ENCODE measurements at places on chromosomes 12 and 14.

DNA sequence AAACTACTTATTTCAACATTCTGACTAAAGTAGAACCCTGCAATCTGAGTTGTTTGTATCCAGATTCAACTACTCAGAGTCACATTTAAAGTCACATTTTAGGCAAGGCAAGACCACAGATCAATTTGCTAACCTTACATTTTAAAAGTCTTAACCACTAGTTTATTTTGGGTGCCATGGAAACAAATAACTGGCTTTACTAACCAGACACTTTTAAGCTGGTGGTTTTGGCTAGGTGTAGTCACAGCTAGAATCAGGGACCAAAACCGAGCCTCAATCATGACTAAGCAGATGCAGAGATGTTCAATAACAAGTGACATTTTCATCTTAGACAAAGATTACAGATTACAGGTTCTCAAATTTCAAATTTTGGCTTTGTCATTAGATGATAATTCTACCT is 115.3 kb downstream of the PDE6H start:
- no peak for DNase-seq

GRCh38 chr14:31837031-31837430 is 240.1 kb upstream of the ARHGAP5 start:
- DNase-seq: no peak

- no peak for DNase-seq
Observed at GRCh38 chr14:30295980-30296379, 263.0 kb upstream of the G2E3 start.

DNA sequence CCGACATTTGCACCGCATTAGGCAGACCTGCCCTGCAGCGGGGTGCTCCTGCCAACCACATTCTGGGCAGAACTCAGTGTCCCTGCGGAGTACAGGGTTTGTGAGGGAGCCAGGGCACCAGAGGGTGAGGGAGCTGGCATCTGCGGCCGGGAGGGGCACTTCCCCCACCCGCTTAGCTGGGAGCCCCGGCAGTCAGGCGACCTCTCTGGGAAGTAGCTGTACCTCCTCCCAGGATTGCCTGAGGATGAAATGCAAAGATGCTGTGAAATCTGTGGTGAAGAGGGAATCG is 58.6 kb downstream of the ANKRD9 start:
- no peak for DNase-seq

DNA sequence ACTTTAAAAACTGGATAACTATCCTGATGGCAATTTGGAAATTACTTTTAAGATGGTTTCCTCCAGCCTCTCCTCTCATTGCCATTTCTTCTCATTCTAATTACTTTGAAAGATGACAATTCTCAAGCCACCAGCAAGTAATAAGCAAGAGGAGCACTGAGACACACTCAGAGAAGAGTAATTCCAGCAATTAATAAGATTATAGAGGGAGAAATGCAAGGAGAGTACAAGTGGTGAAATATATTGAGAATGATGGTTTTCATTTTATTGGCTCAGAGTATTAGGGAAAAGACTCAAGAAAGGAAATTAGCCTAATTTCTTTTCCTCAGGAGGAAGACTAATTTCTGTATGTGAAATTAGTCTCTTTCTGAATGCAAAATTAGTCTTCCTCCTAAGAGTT is 20.5 kb upstream of the MSRB3 start:
- no peak for DNase-seq

DNA sequence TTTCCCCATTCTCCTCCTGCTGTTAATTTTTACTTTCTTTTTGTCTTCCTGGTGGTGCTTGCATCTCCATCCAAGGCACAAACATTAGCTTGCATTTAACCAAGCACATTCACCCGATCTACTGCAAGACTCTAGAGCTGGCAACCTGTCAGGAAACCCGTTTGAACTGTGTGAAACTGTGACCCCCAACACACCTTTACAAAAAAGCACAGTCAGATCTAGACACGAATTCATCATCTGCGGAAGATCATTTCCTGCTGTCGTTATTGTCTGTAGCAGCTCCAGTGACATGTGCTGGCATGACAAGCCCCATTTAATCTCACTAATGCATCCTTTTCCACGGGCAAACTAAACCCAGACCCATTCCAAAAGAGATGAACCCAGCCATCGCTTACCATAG is 340.5 kb downstream of the VRK1 start:
- DNase-seq: no peak

Data from SW480 (cell line).